ENCODE measurements at places on chromosomes 3 and 15. TPM values are rescaled to one million over a fixed set of nuclear protein-coding genes. Genes with fewer than 3 reads are reported as not detected.

The DNAH12 gene
- total RNA-seq: 0.70 TPM

The CLRN1 gene
- total RNA-seq: not detected

The ANKRD34C gene
- total RNA-seq: not detected

The LRRN1 gene
- 4.7 TPM for total RNA-seq

The C3orf52 gene
- total RNA-seq: 50.2 TPM

- DNase-seq: no peak
These were observed 970 bp downstream of the DPPA4 start for GRCh38 chr3:109336291-109336861.

- DNase-seq: no peak
These were observed 10.6 kb downstream of the EPB42 start for GRCh38 chr15:43210172-43210745.

- peak; percentile 45 for DNase-seq
These were observed 24.1 kb upstream of the MRPL3 start for GRCh38 chr3:131526801-131527347.

DNA sequence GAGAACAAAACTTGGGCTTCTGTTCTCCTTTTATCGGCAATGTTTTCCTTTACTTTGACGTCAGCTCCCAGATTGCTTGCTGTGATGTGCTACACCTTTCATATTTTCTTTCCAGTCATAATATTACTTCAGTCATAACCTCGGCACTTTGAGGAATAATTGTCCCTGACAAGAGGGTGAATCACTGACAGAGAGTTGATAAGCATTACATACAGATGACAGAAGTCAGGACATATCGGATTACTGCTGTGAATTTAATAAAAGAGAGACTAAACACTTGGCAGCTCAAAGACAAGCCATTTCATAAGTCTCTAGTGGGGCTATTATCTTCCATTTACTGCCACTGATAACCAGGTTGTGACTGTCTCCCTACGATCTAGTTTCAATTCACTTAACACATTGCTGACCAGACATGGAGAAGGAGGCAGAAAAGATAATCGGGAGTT lies 362.1 kb upstream of the ARRDC4 start:
- DNase-seq: no peak

GRCh38 chr3:133016838-133017309 lies 21.3 kb upstream of the TMEM108 start:
- DNase-seq: no peak

GRCh38 chr3:150479370-150479769 lies 66.9 kb downstream of the SERP1 start:
- no peak for DNase-seq

DNA sequence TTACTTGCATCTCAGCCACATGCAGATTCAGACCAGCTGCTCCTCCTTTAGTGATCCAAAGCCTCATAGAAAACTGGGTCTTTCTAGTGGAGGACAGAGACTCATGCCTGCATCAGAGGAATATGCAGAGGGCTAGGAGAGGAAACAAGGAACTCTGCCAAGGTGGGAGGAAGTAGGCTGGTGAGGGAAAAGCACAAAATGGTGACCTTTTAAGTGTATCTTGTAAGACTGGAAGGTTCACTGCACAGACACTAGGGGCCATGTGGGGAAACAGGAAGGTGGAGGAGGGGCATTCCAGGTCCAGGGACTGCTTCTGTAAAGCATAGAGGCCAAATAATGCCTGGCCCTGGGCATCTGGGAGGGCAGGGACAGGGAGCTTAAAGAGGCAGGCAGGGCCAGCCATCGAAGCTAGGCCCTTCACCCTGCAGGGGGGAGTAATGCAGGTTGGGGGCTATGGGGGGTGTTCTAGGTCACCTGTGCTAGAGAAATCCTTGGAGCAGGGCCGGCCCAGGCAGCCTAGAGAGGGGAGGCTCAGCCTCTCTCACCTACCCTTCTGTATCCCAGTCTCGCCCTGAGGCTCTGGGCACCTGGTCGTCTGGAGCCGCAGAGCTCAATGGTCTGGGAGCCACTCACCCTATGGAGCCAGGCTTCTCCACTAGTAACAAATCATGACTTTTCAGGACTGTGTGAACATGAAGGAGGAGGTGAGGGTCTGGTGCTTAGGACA lies 117.7 kb downstream of the DNAJB8 start:
- no peak for DNase-seq

- DNase-seq: no peak
These were observed 198.2 kb upstream of the TMC3 start for GRCh38 chr15:81572190-81572589.

GRCh38 chr15:94001255-94001801 lies 230.0 kb upstream of the MCTP2 start:
- DNase-seq: no peak

DNA sequence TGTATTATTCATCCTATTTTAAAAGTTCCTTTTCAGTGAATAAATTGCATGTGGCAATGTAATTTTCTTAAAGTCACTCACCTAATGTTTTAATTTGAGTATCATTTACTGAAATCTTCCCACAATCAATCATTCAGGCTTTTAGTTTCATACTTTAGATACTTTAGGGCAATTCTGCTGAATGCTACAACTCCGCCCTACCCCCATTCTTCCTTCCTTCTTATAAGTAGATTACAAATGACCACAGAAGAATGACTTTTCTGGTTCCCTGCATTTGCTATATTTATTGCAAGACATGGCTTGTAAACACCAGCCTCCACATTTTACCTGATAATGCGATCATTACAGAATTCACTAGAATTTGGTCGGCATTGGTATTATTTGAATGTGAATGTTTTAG lies 1061.9 kb downstream of the FHIT start:
- no peak for DNase-seq

DNA sequence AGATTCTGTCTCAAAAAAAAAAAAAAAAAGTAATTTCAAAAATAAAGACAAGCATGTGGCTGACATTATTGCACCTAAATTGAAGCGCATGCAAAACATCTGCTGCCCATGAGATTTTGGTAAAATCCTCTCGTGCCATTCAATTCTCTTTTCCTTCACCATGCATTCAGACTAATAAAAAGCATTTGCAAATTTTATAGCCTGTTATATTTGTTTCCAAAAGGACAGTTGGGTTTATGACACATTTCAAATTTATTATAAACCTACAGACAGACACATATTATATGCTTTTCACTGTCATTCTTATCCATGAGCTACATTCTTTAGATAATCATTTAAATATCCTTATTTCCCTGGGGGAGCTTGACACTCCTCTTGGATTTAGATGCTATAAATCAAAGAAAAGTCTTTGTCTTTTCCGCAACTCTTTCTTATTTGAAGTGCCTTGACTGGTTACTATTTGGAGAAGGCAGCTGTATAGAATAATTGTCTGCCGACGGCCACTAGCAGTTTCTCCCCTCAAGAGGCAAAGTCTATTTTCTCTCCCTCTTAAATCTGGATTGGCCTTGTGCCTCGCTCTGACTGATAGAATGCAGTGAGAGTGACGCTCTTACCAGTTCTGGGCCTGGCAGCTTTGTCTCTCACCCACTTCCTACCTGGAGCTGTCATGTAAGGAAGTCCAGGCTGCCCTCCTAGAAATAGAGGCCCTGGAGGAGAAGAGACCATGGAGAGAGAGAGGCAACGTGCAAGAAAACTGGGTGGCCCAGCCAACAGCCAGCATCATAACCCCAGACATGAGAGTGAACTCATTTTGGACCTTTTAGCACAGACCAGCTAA lies 6.8 kb upstream of the LRIG1 start:
- no peak for DNase-seq

- DNase-seq: no peak
These were observed 16.9 kb upstream of the CLDN1 start for GRCh38 chr3:190339130-190339529.

DNA sequence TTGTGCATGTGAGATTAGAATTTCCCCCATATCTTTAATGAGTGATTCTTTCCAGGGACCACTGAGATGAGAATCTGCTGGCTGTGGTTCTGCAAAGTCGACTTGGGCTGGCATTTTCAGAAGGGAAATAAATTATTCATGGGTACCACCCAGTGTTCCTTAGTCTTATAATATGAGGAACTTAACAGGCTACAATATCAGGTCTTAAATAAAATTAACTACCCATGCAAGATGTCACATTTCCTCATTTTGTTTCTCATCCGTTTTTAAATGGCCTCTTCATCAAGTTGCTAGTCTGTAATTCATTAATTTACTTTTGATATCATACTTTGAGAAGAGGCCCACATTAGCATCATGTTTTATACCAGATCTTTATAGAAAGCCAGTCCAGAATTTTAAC lies 58.3 kb upstream of the SKOR1 start:
- DNase-seq: no peak

GRCh38 chr15:31302778-31303725 lies 23.6 kb upstream of the KLF13 start:
- no peak for DNase-seq
